Choroid plexus epithelial cell (primary cell): ENCODE measurements at places on chromosomes 2 and 18.

- no peak for DNase-seq
These were observed 11.6 kb downstream of the SRSF7 start for GRCh38 chr2:38739524-38739923.

DNA sequence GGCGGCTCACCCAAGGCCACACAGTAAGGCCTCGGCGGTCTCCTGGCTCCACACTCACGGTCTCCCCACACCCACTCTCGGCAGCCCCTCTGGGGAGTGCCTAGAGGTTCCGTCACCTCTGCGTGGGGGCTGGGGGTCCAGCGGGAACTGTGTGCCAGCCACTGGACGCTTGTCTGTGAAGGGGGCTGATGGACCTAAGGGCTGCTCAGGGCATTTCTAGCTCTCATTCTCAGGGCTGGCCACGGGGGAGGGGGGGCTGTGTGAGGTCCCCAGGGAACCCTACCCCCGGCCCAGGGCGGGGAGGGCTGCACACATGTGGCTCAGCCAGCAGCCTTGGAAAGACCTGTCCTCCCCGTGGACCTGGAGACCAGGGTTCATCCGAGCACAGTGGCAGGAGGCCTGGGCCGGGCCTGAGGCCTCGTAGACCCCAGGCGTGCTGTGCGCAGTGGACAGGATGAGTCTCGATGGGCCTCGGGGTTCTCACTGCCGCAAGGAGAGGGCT lies 27.1 kb upstream of the ODC1 start:
- DNase-seq: no peak

DNA sequence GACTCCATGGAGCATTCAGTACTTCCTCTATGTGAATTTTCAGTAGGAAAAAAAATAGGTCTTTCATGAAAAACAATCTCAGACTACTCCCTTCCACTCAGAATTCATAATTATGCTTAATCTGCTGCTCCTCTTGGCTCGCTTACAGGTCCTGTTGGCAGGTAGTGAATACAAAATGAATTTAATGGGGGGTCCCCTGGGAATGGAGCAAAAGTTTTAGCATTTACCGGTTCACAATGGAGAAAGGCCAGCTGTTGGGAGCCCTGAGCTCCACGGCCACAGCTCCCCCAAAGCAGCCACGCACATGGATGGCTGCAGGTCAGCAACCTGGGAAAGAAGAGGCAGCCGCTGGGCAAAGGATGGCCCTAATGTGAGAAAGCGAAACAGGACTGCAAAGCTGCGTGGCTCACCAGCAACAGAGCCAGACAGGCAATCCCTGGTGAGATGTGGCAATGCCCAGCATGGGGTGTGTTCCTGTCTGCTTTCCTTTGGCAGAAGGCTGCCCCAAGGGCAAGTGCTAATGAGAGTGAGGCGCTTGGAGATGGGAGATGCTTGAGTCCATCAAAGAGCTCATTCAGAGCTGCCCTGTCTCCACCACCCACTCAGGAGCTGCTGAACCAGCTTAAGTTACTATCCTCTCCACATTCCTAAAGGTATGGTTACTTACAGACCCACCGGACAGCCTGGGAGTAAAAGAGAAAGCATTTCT lies 447.4 kb downstream of the EPHA4 start:
- DNase-seq: peak; percentile 5

- DNase-seq: no peak
These were observed 69.4 kb upstream of the COPS8 start for GRCh38 chr2:237016121-237016915.

DNA sequence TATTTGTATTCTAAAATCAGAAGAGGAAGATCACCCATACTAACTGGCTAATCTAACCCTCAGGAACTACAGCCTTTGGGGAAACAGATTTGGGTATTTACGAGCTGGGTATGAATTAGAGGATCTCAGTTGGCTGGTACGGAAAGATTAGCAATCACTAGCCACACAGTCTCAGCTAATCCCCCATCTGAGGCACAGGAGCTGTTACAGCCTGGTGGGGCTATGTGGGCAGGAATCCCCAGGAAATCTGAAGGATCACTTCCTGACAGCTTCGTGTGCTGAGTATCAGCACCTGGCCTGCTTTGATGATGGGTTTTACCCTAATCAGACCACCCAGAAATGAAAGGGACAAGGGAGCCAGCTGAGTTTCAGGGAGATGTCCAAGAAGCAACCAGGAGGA lies 206.3 kb downstream of the AFF3 start:
- no peak for DNase-seq

DNA sequence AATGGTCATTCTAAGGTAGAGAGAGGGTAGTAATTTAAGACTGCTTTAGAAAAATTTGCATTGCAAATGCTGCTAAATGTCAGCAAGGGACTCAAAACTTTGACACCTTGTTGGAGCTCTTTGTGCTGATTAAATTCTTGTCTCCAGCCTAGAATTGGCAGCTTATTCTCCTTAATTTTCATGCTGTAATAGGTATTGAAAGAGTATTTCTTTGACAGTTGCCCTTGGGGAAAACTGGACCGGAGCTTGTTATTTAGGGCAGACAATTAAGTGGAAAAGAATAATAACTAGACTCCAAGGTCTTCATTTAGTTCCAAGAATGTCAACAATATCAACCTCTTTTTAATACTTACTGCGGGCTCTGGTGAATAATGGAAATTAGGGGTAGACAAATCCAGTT lies 264.0 kb downstream of the TPGS2 start:
- no peak for DNase-seq

DNA sequence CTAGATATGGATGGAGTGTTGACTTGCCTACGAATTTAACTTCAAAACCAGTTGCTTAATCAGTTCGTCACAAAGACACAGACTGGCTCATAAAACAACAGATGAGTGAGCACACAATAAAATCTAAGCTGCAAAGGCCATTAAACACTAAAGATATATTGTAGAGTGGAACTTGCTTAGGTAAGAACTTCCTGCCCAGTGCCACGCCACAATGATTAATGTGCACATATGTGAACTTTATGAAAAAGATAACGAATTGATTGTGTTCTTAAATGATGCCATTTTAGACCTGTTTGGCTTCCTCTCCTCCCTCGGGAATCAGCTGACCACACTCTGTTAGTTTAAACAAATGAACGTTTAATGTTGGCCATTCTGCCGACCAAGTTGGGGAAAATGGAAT lies 2031.3 kb upstream of the CELF4 start:
- no peak for DNase-seq

DNA sequence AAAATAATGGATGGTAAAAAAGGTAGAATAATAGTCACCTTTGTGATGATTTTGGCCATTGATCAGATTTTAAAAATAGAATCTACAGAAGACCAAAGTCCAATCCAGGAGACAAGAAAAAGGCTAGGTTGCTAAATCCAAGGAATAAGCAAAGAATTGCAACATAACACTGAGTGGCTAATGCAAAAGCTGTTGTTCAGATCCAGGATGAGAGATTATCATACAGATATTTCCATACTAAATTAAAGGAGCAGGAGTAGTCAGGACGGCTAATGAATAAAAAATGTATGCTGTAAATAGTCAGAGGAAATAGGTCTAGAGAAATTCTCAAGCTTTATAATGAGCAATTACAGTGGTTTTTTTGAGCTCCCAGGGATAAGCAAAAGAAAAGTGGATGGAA lies 745.9 kb upstream of the ACVR2A start:
- DNase-seq: no peak

DNA sequence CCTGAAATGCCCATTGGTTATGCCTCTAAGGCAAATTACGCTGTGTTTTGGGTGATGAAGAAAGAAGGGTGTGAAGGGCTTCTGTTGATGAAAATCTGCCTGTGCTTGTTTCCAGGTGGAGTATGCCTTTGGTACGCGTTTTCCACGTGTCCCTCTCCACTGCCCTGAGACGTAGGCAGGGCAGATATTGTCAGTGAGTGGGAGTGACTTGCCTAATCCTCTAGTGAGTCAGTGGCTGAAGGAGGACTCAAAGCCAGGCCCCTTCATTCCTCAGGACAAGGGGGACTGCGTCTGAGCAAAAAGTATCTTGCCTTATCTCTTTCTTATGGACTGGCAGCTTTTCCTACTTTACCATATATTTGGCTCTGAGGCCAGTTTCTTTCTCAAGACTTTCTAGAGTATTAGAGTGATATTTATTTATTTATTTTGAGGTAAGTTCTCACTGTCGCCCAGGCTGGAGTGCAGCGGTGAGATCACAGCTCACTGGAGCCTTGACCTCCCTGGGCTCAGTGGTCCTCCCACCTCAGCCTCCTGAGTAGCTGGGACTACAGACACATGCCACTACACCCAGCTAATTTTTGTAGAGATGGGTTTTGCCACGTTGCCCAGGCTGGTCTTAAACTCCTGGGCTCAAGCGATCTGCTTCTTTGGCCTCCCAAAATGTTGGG lies 10.2 kb downstream of the RALB start:
- peak; percentile 55 for DNase-seq

DNA sequence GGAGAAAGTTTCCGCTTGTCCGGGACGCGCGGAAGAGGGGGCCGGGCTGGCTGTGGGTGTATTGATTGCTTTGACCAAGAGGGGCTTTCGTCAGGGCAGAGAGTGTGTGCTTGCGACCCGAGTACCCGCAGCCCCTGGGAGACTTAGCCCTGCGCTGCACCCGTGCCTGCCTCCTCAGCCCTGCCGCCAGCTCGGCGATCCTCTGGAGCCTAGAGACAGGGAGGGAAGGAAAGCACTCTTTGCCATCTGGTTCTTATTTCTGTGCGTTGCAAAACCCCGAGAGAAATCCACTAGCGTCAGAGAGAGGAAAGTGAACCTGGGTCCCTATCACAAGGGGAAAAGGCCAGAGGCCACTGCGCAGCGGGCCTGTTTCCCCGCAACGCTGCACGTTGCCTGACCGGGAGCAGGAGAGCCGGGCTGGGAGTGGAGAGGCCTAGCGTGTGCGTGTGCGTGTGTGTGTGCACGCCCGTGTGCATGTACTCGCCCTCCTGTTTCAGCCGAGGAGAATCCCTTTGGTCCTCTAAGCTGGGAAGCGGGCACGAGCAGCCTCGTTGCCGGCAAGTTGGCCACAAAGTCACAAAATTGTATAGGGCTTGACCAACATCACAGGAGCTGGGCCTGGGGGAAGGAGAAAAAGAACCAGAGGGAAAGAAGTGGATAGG lies 1.7 kb downstream of the SIX3 start:
- no peak for DNase-seq

DNA sequence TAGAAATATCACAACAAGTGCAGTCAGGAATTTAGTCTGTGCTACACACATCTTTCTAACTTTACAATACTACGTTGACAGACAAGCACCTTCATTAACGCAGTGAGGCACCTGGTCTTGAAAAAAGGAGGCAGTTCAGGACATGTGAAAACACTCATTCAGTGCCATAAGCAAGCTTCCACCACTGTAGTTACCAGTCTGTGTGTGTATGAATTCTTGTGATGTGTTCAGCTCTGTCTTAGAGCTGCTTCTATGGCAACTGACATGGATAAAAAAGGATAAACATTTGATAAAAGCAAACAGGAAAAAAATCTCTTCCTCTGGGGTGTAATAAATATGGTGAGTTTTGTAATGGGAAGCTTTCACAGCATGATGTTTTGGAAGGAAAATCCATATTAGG lies 623.8 kb upstream of the NXPH2 start:
- DNase-seq: no peak

- DNase-seq: no peak
These were observed 68.4 kb upstream of the BCL11A start for GRCh38 chr2:60621688-60622429.

DNA sequence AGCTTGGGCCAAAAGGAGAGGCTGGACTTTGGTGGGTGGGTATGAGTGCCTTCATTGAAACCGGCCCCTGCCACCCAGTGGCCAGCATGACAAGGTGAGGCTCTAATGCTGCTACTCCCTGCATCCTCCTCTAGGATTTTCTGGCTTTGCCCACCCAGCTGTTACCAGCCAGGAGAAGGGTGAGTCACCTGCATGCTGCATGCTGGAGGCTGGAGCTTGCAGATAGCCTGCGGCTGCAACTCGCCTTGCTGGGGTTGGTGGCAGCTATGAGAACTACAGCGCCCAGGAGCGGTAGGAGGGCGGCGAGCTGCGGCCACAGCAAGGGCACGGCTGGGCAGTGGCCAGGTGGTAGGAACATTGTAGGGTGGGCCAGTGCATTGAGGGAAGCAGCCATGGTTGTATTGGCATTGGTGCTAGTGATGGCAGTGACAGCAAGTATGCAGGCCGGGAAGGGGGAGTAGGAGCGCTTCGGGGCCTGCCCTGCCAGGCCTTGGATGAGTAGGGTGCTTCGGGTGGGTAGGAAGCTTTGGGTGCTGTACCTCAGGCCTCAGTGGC lies 75.4 kb upstream of the SLC35G4 start:
- DNase-seq: no peak

DNA sequence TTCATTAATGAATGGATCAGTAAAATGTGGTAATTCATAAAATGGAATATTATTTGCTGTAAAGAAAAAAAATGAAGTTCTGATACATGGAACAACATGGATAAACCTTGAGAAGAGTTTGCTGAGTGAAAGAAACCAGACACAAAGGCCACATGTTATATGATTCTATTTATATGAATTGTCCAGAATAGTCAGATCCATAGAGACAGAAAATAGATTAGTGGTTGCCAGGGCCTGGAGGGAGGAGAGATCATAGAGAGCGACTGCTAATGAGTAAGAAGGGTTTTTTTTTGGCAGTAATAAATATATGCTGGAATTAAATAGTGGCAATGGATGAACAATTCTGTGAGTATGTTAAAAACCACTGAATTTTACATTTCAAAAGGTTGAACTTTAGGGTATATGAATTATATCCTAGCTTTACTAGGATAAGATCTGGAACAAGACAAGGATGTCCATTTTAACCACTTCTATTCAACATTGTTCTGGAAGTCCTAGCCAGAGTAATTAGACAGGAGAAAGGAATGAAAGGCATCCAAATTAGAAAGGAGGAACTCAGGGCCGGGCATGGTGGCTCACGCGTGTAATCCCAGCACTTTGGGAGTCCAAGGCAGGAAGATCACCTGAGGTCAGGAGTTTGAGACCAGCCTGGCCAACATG lies 48.8 kb downstream of the MAPRE2 start:
- no peak for DNase-seq

- DNase-seq: peak; percentile 70
These were observed 186.4 kb downstream of the TNS1 start for GRCh38 chr2:217816396-217816869.

DNA sequence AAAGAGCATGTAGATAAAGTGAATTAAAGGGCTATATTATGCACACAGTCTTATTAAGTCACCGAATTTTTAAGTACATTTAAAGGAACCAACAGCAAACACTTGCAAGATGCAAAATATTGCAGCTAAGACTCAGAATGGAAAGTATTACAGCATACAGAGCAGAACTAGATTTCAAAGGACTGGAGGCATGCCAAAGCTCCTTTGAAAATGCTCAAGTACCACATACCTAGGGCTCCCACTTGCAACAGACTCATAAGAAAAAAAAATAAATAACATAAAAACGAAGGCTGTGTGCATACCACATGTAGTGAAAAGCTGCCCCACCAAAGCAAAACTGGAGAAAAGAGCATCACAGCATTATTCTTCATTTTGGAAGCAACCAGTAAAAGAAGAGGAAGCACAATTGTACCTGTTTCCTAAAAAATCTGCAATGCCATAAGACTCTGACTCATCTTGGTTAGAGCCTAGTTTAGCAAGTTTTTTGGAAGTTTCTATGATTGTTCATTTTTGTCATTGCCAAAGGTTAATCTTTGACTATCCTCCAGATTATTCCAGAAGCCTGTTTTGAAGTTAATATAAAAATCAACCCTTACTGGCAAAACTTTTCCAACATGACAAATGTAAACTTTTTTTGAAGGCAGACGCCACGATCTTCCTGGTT lies 306.0 kb upstream of the COL3A1 start:
- DNase-seq: peak; percentile 99
